ENCODE measurements at places on chromosomes 13 and 19. TPM values are rescaled to one million over a fixed set of nuclear protein-coding genes. Genes with fewer than 3 reads are reported as not detected.

DNA sequence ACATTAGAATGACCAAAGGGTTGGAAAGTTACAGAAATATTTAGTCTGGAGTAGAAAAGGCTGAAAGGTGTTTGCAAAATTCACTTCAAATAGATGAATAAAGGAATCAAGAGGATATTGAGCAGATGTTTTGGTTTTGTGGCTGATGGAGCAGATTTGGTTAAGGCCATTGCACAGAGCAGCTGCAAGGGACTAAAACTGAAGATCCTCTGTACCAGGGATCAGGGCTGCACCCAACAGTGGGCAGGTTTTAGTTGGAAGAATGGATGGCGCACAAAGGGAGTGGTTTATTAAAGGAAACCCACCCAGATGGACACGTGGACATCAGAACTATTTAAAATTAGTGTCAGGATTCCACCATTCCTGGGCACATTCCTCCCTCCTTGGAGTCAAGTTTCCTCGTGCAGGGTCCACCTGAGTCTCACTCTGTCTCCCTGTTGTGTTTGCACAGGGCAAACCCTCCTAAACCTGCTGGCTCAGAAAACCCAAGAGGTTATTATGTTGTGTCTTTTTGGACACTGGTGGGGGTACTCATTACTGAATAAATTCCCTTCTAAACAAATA lies 9.2 kb upstream of the UBAC2 start:
- no peaks in the 10 kb centered on the region for H3K4me1 ChIP-seq
- H3K27me3 ChIP-seq: peaks cover 5% of the 10 kb centered on the region
- H3K36me3 ChIP-seq: no peaks in the 10 kb centered on the region
- H3K4me3 ChIP-seq: no peak overlapping the region
- no peak for DNase-seq

The CACNG6 gene
- 4.0 TPM for total RNA-seq

The SRRM5 gene
- 0.32 TPM for total RNA-seq

DNA sequence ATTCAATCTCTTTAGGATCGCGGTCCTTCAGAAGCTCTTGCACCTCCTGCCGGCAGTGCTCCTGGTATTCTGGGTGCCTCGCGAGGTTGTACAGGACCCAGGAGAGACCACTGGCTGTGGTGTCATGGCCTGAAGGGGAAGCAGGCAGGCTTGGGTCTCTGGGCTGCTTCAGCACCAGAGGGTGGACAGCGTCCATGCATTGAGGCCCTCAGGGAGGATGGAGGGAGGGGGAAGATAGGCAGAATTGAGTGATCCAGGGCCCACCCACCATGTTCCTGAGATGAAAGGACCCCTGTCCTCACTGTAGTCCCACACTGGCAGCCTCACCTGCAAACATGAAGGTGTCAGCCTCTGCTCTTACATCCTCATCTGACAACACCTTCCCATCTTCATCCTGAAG lies 17.9 kb upstream of the OR10H5 start:
- no peaks in the 10 kb centered on the region for H3K4me1 ChIP-seq
- H3K27me3 ChIP-seq: no peaks in the 10 kb centered on the region
- no peak for DNase-seq
- H3K27ac ChIP-seq: no peak overlapping the region
- no peaks in the 10 kb centered on the region for H3K36me3 ChIP-seq

The ONECUT3 gene
- total RNA-seq: not detected

- no peaks in the 10 kb centered on the region for H3K27me3 ChIP-seq
- no peak overlapping the region for H3K27ac ChIP-seq
- no peaks in the 10 kb centered on the region for H3K36me3 ChIP-seq
- peak; percentile 11 for DNase-seq
Measured at GRCh38 chr13:95226932-95227695, 74.1 kb downstream of the ABCC4 start.

DNA sequence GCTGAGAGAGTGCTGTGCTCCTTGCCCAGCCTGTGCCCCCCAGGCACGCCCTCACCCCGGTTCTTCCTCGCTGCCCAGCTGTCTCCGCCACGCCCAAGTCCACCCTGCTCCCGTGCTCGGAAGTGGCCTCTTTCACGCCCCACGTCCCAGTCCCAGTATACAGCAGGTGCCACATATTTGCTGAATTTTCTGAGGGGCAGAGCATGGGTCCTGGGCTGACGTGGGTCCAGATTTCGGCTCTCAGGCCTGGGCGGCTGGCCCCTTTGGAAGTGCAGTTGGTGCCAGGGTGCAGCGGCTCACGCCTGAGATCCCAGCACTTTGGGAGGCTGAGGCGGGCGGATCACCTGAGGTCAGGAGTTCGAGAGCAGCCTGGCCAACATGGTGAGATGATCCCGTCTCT lies 3.4 kb downstream of the HCN2 start:
- DNase-seq: no peak
- no peaks in the 10 kb centered on the region for H3K4me1 ChIP-seq
- no peak overlapping the region for H3K27ac ChIP-seq
- no peaks in the 10 kb centered on the region for H3K36me3 ChIP-seq
- H3K4me3 ChIP-seq: no peak overlapping the region

The LILRB4 gene
- not detected for total RNA-seq

DNA sequence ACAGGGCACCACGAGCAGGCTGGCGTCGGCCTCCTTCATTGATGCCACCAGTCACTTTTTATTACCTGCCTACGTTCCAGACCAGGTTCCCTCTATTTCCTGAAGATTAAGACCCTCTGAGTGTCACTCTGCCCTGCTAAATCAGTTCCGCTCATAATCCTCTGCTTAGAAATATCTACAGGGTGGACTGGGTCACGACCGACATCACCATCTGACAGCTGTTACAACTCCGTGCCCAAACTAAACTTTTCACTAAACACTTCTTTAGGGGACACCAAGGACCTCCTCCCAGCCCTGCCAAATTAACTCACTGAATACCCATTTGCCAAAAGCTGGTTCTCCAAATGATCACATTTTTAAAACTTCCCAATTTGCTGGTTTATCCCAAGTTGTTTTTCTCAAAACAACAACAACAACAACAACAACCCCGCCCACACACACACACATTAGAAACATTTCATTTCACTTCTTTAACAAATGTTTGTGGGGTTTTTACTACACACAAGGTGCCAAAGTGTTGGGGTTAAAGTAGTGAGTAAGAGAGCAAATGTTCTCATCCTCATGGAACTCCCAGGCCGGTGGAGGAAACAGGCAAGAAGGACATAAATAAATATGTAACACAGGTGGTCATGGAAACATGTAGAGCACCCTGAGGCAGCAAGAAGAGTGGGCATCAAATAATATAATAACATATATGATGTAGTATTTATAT lies 72.0 kb upstream of the PEG3 start:
- H3K4me3 ChIP-seq: no peak overlapping the region
- no peak overlapping the region for H3K27ac ChIP-seq
- no peaks in the 10 kb centered on the region for H3K36me3 ChIP-seq
- no peaks in the 10 kb centered on the region for H3K4me1 ChIP-seq
- no peaks in the 10 kb centered on the region for H3K27me3 ChIP-seq

DNA sequence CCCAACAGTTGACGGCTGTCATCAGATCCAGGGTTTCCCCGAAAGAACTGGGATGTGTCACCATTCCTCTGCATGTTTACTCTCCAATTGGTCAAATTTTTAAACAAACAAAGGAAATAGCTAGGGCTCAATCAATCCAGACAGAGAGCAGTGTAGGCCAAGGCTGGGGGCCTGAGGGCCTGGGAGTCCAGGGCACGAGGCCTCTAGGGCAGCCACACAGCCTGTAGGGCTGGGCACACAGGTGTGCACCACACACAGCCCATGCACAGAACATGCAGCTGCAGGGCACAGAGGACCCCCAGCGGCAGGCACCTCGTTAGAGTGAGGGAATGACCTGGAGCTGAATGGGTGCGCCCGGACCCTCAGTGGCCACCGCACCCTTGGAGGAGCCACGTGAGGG lies 9.5 kb downstream of the MIER2 start:
- no peaks in the 10 kb centered on the region for H3K27me3 ChIP-seq

Measured in endothelial cell of umbilical vein (primary cell).